Body of pancreas (tissue), 4 donors: ENCODE measurements at places on chromosomes 3 and 15.

GRCh38 chr3:114308830-114309229, 15.0 kb downstream of the TIGIT start:
- DNase-seq, result no peak

DNA sequence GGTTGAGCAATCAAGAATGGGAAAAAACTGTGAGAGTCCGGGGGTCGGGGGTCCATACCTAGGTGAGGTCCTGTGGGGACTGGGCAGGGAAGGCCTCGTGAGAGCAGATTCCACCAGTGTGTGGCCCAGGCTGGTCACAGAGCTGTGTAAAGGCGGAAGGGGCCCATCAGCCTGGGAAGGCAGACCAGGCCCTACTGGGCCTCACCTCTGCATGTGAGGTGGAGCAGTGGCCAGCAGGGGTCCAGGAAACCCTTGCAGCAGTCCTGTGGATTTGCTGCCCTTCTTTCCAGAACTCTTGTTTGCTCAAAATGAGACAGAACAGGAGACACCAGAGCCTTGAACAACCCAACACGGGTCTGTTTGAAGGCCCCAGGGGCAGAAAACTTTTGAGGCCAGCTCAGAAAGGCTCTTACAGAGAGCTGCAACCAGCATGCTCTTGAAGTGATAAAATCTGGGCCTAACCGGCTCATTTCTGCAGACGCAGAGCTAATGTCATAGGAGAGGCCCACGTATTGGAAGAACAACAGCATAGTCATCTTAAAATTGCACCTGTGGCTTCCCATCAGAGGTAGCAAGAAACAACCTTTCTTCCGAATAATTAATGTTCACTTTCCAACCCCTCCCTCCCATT, 30.3 kb upstream of the HHATL start:
- DNase-seq, result no peak

DNA sequence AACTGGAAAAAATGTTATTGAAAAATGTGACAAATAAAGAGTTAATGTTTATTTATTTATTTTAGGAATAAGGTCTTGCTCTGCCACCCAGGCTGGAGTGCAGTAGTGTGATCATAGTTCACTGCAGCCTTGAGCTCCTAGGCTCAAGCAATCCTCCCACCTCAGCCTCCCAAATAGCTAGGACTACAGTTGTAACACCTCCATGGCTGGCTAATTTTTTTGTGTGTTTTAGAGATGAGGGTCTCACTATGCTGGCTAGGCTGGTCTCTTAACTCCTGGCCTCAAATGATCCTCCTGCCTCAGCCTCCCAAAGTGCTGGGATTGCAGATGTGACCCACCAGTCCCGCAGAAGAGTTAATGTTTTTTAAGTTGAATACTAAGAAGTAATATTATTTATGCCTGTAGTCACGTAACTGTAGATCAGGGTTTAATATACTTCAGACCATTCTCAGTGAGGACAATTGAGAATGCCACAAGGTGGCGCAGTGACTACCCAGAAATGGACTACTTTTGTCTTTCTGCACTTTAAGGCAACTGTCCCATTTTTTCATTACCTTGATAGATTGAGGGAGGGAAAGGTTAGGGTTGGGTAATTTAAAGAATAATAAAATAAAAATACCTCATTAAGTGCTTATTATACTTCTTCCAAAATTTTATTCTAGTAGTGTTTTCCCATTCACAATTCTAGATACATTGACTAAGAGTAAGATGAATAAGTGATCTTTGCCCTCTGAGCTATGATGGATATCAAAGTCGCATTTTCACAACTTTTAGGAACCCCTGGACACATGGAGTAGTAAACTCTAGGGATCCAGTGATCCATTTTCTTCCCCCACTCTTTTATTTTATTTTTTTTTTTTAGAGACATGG, 6.0 kb downstream of the MUC13 start:
- DNase-seq, result peak; percentile 82

DNA sequence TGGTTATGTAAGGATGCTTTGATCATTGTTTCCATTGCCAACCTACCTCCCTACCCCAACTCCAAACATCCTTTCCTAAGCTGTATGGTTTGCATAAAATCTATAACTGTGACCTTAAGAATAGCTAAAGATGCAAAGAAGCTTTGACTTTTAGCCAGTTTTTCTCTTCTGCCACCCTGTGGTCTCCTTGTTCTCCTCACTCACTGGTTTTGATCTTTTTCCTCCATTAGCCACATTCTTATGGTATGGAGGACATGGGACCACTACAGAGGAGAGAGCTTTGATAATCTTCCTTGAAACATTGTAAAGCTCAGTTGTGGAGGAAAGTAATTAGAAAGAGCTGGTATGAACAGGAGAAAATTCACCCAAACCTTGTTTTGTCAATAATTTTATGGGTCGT, 115.9 kb downstream of the NEK11 start:
- no peak for DNase-seq

- DNase-seq, result no peak
These were observed 104.2 kb upstream of the PFN2 start for GRCh38 chr3:150074697-150075416.

DNA sequence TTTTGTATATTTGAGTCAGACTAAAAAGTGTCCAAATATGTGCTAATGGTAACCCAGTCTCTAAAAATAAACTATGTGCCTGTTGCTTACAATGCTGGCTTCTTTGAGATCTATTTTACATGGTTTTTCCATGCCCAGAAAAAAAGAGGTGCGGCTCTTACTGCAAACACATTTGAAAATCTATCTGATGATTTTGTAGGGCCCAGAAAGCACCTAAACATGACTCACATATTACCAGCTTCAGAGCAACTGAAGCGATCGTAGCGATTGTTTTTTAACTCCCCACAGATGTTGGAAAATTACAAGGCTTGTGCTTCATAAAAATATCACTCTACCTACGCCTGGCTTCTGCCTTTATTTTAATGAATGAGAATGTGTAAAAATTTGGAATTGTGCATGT, 53.5 kb downstream of the SUCNR1 start:
- no peak for DNase-seq

DNA sequence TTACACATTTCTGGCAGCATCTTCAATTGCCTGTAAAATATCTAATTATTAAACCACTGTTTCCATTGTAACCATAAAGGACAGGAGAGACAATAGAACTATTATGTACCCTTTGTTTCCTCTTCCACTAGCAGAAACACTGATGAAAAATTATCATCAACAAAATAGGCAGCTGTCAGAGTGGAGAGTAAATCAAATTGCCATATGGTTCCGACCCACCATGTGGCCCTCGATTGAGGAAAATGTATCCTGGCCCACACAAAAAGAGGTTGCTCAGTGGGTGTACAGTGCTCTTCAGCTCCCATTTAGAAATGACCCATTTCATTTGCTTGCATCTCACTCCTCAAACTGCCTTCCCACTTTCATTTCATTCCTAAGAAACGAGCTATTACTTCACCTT, 570.6 kb upstream of the UBE2E2 start:
- DNase-seq, result no peak

- DNase-seq, result no peak
These were observed 474.7 kb downstream of the IL5RA start for GRCh38 chr3:2635511-2635910.

DNA sequence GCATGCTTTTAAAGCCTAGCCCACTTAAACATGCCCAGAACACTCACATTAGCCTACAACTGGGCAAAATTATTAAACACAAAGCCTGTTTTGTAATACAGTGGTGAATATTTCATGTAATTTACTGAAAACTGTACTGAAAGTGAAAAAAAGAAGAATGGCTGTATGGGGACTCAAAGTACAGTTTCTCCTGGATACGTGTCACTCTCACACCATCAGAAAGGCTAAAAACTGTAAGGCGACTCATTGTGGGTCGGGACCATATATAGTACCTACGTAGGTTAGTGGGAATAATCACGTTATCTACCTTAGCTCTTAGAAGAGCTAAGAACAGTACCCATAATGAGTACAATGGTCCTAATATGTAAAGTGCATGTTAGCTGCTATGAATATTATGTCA, 80.2 kb upstream of the SPATA12 start:
- DNase-seq, result no peak
